ENCODE measurements at places on chromosomes 7 and 10.

DNA sequence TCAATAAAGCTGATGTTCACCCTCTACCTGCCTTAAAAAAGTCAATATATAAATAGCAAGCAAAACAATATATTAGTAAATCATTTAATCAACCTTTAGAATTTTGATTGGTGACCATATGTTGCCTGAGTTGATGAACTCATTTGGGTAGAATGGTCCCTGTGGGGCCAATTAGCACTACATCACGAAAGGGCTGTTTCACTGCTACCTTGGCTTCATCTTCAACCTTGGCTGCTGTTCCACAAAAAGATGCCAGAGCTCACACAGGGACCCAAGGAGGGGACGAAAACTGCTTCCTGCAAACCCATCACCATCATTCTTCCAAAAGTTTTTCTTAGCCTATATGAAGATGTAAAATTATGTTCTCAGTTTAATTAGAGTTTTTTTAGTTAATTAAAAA lies 35.4 kb upstream of the HBP1 start:
- no peak for DNase-seq

DNA sequence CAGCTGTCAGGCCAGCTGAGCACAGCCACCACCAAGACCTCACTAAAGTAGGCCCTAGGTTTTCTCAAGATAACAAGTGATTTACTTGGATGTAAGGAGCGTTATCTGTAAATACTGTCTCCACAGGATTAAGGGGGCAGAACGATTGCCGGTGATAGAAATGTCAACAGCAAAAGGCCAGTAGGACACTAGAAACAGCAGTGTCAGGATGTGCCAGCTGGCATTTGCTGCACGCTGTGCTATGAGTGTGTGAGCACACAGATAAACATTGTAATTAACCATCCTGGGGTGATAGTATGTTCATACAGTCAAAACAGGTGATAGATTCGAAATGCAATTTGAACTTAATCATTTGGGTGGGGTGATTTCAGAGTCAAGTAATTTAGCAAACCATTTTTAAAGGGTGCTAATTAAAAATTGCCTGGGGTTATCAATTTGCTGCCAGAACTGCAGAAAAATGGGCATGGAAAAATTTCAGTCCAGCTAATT lies 36.3 kb upstream of the NOBOX start:
- DNase-seq: no peak

DNA sequence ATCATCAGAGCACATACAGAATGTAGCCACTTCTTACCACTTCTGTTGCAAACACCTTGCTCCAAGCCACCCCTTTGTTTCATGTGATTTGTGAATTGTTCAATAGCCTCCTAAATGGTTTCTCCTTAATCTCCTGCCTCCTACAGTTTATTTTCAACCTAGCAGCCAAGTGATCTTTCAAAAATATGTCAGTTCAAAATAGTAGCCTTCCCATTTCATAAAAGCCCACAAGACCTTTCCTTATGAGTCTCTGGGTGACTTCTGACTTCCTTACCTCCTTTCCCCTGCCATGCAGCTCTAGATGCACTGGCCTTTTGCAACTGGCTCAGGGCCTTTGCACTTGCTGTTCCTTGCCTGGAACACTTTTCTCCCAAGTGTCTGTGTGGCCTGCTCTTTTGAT lies 4.8 kb downstream of the MINDY4 start:
- no peak for DNase-seq

DNA sequence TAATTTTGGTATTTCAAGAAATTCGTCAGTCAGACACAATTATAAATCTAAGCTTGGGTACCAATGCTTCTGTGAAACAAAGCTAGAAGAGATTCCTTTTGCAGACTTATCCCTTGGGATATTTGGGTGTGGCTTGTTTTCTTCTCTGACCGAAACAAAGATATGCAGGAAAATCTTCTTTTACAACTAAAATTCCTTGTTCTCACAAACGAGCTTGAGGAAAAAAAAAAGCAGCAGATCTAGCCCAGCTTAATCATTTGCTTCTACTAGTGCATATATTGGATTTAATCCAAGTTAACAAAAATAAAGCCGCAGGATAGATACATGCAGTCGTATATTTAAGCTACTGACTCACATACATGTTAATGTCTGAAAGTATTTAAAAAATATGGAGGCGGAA lies 104.2 kb downstream of the PRTFDC1 start:
- DNase-seq: no peak

DNA sequence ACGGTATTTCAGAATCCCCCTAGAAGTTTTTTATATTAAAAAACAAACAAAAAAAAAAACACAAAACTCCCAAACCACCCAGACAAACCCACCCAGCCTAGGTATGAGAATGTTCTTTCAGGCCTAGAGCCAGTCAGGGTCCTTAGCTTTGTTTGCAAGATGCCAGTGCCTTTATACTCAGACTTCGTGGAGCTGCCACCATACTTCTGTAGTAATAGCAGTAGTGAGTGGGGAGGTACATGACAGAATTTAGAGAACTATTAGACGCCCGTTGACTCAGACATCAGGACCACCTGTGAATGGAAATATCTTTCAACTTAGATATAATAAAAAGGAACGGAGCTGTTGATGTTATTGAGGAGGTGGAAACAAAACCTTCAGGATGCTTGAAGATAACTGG lies 138.2 kb upstream of the MKLN1 start:
- no peak for DNase-seq

DNA sequence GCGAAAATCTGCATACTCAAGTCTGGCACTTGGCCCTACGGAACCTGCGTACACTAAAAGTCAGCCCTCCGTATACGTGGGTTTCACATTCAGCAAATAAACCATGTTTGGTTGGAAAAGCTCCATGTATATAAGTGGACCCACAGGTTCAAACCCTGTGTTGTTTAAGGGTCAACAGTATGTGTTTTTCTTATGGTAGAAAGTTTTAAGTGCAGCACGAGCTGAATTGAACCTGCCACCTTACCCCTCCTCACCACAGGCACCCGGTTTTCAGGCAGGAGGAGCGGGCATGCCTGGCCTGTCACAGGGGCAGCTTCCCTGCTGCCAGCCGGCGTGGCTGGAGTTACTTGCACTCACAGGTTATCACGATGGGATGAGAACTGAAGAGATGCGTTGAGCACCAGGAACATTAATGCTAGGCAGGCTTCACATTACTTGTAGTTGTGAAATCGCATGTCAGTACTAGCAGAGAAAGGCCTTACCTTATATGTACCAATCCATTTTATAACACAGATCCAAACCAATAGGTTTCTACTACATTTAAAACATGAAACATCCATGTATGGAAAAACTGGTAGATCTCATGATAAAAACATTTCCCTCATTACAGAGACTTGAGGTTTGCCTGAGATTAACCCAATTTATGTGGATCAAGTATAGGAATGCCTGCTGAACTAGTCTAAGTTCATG lies 12.9 kb downstream of the INSIG1 start:
- DNase-seq: no peak

- DNase-seq: no peak
These were observed 40.6 kb downstream of the SH3PXD2A start for GRCh38 chr10:103814626-103815370.
